ENCODE measurements at places on chromosomes 7 and 10.

- no peak for DNase-seq
These were observed 61.8 kb downstream of the FGFR2 start for GRCh38 chr10:121536310-121536913.

DNA sequence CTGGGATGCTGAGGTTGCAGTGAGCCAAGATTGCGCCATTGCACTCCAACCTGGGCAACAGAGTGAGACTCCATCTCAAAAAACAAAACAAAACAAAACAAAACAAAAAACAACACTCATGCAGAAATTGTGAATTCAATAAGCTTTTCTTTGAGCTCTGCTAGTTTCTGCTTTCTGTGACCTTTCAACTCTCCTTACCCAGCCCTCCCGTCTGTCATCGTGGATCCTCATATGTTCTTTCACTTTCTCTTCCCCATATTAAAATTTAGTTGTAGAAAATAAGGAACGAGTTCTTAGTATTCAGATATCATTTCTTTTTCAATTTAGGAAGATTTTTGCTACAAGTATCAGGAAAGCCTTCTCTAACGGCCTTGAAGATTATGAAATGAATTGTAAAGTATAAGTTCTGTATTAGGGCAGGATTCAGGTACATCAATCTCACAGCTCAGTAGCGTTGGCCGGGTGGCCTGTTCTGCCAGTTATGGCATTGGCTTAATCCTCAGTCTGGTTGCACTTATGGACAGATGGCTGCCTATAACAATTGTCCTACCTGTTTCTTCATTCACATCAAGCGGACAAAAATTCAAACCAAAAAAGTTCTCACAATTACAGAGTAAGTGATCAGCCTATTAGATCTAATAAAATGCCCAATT is 1167.0 kb downstream of the SORCS3 start:
- no peak for DNase-seq

GRCh38 chr10:34721208-34721840 is 93.8 kb downstream of the PARD3 start:
- no peak for DNase-seq

GRCh38 chr10:126373147-126373546 is 15.1 kb downstream of the ADAM12 start:
- no peak for DNase-seq

DNA sequence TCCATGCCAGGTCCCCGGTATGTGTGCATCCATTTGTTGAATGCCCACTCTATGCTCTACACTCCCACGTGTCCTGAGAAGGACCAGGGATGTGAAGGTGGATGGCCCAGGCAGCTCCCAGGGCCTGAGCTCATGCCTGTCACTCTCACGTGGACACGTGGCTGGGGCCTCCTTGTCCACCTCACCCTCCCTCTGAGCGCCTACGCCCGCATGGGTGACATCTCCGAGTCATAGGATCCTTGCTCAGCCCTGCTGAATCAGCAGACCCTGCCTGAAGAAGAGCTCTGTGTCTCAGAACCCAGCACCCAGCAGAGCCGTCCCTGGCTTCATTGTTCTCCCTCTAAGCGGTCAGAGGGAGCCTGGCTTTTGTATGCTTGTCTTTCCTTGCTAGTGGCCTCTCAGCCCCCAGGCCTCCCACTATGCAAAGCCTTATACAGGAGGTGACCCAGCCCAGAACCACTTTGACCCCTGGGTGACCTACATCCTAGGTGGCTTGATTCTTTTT is 107.9 kb upstream of the PPIF start:
- no peak for DNase-seq

GRCh38 chr10:8225187-8225586 is 170.7 kb downstream of the GATA3 start:
- no peak for DNase-seq

DNA sequence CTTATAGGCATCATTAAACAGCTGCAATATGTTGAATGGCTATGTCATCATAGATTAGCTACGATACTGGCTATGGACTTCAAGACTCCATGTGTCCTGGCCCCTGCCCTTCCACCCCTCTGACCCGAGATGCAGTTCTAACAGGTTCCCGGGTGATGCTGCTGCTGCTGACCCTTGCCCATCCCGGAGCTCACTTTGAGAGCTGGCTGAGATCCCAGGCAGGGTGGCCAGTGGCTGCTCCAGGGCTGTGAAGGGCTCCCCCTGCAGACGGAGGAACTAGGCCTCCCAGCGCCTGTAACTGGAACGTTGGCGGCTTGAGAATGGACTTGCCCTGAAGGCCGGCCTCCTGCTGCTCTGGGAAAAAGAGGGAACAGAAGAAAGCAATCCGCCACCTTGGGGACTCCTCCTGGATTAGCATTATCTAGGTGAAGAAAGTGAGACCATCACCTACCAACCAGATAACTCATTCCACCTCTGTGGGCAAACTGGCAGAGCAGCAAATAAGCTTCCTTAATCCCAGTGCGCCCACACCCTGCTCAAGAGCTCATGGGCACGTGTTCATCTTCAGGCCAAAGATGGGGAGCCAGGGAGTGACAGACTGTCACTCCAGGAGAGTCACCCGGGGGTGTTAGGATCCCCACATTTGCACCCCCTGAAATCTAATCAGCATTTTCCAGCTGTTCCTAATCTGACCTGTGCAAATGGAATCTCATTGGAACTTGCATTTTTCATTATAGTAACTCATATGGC is 56.8 kb downstream of the PARP12 start:
- no peak for DNase-seq

- no peak for DNase-seq
These were observed 78.1 kb downstream of the TPST1 start for GRCh38 chr7:66283003-66283920.

DNA sequence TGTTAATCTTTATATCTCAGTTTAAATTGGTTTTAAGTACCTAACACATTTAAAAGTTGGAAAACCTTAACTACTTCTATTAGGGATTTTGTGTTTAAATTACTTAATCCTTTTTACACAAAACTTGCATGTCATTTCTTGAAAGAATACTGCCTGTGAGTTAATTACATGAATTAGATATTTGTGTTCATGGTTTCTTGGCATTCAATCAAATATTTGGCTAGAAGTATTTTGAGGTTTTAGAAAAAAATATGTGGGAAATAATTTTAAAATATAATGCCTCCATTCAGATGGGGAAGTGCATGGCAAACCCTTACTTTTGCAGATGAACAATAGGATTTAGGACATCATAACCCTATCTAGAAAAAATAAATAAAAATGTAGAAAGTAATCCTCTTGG is 186.5 kb upstream of the SEMA3E start:
- no peak for DNase-seq

DNA sequence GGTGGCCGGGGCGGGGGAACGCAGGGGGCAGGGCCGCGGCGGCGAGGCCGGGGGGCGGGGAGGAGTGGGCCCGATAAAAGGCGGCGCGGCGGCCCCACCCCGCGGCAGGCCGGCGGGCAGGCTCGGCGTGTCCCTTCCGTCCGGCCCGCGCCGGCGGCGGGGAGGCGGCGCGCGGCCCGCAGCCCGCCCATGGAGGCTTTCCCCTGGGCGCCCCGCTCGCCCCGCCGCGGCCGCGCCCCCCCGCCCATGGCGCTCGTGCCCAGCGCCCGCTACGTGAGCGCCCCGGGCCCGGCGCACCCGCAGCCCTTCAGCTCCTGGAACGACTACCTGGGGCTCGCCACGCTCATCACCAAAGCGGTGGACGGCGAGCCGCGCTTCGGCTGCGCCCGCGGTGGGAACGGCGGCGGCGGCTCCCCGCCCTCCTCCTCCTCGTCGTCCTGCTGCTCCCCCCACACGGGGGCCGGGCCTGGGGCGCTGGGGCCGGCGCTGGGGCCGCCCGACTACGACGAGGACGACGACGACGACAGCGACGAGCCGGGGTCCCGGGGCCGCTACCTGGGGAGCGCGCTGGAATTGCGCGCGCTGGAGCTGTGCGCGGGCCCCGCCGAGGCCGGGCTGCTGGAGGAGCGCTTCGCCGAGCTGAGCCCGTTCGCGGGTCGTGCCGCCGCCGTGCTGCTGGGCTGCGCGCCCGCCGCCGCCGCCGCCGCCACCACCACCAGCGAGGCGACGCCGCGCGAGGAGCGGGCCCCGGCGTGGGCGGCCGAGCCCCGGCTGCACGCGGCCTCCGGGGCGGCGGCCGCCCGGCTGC is at the start of gene NANOS1:
Gene NANOS1 (plus strand): TSS at position 102 of the 808 bp plus-strand sequence. CDS start 88 bp downstream, at position 190.
- peak; percentile 9 for DNase-seq

DNA sequence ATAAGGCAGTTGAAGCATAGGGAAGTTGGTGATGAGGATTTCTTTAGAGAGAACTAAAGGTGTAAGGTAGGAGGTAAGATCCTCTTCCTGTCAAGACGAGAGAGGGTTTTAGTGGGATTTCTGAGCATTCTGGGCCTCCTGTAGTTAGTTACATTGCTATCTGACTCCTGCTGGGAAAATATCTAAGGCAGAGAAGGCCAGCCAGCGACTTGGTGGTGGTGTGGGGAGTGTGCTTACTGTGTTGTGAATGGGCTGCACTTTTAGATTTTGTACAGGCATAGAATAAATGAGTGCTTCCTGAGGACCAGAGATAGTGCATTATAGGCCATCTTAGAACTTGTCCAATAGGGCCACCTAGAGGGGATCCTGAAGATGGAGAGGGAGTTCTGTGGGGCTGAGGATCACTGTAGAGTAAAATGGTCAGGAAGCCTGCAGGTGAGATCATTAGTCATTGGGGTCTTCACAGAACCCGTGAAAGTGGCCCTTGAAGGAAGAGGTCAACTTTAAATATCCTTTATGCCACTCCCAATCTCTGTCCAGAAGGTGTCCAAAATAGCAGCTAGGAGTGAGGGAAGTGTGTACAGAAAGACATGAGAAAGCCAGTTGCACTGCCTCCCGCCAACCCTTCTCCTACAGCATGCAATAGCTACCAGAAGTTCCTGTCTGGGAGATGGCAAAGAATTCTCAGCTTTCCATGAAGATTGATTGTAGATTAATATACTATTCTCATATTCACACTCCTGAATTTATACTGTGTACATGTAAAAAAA is 266.6 kb downstream of the POLR1F start:
- no peak for DNase-seq

GRCh38 chr10:132335189-132336063 is 3.4 kb downstream of the LRRC27 start:
- DNase-seq, result no peak

GRCh38 chr7:96869538-96869937 is 135.8 kb upstream of the DLX6 start:
- DNase-seq, result no peak

GRCh38 chr7:24381894-24382505 is 98.0 kb downstream of the NPY start:
- no peak for DNase-seq

DNA sequence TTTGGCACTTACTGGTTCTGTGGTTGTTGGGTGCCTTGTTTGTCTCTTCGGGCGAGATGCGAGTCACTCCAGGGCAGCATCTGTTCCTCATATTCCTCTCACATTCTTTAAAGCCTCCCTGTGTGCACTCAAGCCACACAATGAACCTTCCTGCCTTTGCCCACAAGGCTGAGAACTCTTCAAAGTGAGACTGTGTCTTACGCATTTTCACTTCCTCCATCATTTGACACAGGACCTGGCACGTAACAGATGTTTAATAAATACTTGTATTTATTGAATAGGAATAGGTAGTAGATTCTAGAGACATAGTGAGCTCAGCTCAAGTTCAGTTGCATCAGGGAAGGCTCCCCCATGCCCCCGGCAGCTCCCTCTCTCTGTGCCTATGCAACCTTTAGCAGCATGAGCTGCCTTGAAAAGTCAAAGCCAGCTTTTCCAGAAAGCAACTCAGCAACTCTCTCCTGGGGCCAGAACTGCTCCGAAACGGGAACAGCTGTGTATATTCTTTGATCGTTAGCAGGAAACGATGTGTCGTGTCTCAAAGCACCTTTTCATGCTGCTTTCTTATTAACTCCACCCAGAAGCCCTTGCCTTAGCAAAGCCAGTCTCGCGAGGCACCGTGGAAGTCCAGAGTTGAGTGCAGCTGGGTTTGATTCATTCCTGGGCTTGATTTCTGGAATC is 97.5 kb downstream of the PFKFB3 start:
- peak; percentile 74 for DNase-seq

DNA sequence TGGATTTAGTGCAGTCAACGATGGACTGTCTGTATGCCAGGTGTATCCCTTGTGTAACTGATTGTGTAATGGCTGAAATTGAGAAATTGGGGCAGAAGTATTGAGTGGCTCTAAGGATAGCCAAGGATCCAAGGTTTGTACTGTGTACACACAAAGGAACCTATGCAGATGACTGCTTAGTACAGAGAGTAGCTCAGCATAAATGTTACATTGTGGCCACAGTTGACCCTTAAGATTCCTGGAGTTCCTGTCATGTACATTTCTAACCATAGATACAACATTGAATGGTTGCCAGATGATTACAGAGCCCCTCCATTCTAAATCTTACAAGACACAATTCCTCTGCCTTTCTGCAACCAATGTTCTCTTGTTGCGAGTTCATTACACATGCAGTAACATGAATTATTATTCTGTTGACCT is 25.3 kb downstream of the CCDC126 start:
- no peak for DNase-seq

GRCh38 chr7:33243319-33243881 is 114.0 kb downstream of the BBS9 start:
- no peak for DNase-seq

DNA sequence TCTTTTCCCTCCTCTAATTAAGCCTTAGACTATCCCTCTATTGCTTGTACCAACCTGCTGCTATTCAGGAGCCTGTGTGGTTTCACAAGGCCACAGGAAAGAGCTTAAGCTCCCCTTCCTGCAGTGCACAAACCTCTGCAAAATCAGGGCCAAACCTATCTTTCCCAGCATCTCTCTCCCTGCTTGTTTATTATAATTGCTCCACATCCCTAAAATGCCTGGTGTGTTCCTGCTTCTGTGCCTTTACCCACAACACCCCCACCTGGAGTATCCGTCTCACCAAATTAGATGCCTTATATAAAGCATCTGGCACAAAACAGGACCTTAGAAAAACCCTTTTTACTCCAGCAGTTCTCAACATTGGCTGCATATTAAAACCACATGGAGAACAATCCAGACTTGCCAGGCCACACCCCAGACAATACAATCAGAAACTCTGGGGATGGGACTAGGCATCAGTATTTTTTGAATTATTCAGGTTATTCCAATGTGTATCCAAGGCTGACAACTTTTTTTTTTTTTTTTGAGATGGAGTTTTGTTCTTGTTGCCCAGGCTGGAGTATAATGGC is 16.7 kb downstream of the SEC31B start:
- no peak for DNase-seq

DNA sequence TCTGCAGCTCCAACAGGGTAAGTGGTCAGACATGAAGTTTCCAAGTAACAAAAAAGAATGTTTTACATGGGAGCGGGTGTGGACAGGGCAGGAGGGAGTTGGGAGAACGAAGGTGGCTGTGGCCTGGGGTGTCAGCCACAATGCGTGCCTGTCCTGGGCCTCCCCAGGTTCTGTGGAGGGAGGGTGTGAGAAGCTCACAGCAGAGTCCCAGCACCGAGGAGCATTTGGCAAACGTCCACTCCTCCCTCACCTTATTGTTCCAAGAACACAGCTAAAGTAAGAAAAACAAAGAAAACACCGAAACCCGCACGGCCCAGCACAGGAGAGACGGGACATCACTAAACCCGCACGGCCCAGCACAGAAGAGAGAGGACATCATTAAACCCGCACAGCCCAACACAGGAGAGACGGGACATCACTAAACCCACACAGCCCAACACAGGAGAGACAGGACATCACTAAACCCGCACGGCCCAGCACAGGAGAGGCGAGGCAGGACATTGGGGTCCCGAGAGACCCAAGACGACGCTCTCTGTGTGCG is 226.4 kb downstream of the MAD1L1 start:
- no peak for DNase-seq

Measured in central memory CD4-positive, alpha-beta T cell (primary cell).